Stimulated activated CD8-positive, alpha-beta memory T cell treated with anti-CD3 and anti-CD28 coated beads, Interleukin-4, amount 100 ng/mL, for 1 hour (primary cell): ENCODE measurements at places on chromosomes 2 and 18.

GRCh38 chr2:18752667-18753422 is 163.5 kb upstream of the NT5C1B start:
- DNase-seq, result no peak

DNA sequence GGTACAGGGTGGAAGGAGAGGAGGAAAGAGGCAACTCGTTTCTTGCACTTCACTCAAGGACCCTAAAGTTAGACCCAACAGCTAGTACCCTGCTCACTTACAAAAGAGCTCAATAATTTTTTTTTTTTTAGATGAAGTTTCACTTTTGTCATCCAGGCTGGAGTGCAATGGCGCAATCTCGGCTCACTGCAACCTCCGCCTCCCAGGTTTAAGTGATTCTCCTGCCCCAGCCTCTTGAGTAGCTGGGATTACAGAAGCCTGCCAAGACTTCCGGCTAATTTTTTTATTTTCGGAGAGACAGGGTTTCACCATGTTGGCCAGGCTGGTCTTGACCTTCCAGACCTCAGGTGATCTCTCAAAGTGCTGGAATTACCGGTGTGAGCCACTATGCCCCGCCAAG is 4.1 kb downstream of the ASB3 start:
- DNase-seq, result no peak

GRCh38 chr2:85066006-85066740 is 67.0 kb upstream of the TCF7L1 start:
- no peak for DNase-seq

DNA sequence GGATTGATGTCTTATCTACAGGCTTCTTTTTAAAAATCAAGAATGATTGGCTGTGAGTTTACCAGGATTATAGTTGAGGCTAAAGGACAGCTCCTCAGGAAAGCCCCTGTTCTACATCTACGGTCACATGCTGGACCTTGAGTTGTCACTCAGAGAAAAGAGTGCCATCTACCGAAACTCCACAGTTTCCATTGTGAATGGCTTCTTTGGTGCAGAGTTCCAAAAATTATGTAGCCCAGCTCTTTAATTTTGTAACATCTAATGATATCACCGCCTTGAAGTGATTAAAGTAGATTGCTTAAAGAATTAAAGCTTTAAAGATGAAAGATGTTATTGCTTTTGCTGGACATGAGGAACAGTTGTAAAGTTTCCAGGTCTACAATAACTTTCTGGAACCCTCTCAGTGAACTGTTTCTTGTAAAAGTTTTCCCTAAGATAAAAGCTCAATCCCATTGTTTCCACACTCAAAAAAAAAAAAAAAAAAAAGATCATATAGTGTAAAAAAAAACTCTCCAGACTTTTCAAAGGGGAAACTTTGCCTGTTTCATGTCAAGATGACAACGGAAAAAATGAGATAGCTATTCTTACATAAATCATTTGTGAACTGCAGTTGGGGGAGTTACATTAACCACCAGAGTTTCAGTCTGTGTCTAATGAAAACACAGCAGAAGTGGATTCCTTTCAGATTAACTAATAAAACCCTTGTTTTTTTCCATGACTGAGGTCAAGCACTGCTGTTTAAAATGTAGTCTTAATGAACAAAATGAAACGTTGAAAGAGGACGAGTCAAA is 4.3 kb downstream of the COL3A1 start:
- no peak for DNase-seq

- no peak for DNase-seq
These were observed 52.2 kb downstream of the NCOA1 start for GRCh38 chr2:24543252-24543651.

DNA sequence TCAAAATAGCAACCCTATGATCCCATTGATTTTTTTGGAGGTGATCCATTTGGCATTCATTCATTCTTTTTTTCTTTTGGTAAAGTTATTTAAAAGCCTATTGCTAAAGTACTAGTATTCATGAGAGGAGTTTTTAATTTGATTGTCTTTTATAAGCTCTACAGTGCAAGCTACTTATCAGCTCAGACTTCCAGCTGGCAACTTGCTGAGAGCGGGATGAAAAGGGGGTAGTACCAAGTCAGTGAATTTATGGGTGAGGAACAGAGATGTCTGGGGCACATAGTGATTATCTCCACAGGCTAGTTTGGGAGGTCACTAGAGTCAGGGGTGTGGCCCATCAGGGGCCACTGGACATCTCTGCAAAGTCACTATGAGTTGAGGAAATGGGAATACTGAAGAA is 202.4 kb downstream of the PIK3C3 start:
- no peak for DNase-seq

DNA sequence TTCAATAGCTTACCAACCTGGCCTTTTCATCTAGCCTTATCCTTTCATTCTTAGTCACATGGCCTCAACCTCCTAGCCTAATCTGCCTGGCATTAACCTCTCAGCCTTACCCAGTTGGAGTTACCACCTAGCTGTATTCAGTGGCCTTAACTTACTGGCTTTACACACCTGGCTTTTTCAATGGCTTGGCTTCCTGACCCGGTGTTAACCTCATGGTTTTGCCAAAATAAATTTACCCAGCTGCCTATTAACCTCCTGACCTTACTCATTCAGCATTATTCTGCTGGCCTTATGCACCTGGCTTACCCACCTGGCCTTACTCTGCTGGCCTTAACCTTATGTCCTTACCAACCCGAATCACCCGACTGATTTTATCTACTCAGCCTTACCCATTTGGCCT is 135.5 kb upstream of the ZSWIM2 start:
- no peak for DNase-seq
